ENCODE measurements at places on chromosomes 1 and 21. TPM values are rescaled to one million over a fixed set of nuclear protein-coding genes. Genes with fewer than 3 reads are reported as not detected.

MRPS21 gene
- 115 TPM for total RNA-seq

SAMD11 gene
- total RNA-seq, result 46.2 TPM

HPCAL4 gene
- not detected for total RNA-seq

KCNC4 gene
- 9.7 TPM for total RNA-seq

TRAPPC3 gene
- 30.0 TPM for total RNA-seq

KRTAP11-1 gene
- not detected for total RNA-seq

LCE1E gene
- total RNA-seq, result not detected

NUP210L gene
- total RNA-seq, result 0.10 TPM

OR2T29 gene
- not detected for total RNA-seq

TRIM63 gene
- not detected for total RNA-seq

IGSF9 gene
- total RNA-seq, result 23.4 TPM

FTCD gene
- total RNA-seq, result 13.4 TPM

C8A gene
- total RNA-seq, result not detected

TCHH gene
- total RNA-seq, result 0.49 TPM

DNASE2B gene
- not detected for total RNA-seq

KRTCAP2 gene
- 108 TPM for total RNA-seq

AKNAD1 gene
- total RNA-seq, result not detected

CFHR5 gene
- total RNA-seq, result not detected

ARHGAP29 gene
- 1.1 TPM for total RNA-seq

PRMT6 gene
- 16.8 TPM for total RNA-seq

Measured in glutamatergic neuron (in vitro differentiated cells).